ENCODE measurements at places on chromosomes 7 and 10.

DNA sequence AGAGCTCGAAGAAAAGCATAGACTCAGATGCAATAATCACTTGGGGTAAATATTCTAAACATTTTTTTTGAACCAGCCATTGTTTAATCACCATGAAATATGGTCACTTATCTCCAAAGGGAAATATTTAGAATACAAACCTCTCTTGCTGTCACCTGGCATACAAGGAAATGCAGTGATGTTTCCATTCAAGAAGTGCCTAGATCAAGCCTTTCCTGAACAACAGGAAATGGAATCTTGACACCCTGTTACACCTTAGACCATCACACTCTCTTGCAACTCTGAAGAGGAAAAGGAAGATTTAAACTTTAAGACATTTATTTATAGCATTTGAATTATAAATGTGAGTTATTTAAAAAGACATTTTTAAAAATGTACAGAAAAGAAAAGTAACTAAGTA lies 263.0 kb upstream of the BMPER start:
- DNase-seq: no peak

DNA sequence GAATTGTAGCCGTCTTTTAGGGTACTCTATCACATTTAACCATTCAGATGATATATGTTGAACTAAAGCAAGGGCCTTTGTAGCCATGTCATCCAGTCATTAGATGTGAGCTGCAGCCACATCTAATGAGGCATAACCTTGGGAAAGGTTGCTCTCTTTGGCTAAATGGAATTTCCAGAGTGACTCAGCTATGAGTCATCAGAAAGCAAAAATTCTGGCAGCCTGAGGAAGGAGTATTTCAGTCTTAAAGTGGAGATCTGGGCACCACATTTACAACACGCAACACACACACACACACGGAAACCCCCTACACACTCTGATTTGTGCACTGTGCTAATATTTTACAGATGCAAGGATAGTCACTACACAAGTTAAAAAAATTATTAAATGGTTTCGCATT lies 176.9 kb upstream of the ZWINT start:
- no peak for DNase-seq

DNA sequence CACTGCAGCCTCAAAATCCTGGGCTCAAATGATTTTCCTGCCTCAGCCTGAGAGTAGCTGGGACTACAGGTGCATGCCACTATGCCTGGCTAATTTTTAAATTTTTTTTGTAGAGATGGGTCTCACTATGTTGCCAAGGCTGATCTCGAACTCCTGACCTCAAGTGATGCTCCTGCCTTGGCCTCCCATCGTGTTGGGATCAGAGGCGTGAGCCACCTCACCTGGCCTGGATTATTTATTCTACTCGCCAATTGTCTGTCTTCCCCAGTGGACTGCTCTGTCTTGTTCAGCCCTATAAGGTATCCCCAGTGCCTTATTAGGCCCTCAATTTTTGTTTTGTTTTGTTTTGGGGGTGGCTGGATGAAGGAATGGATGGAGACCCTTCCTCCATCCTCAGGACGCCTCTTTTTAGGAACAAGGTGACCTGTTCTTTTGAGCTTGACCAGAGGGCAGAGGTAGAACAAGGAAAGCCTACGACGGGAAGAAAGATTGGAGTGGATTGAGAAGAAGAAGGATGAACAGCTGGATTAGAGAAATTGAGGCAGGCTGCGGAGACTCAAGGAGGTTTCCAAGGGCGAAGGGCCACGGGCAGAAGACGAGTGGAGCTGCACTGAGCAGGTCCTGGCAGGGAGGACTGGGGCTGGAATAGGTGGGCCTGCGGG lies 541 bp upstream of the DENND10 start:
- no peak for DNase-seq

DNA sequence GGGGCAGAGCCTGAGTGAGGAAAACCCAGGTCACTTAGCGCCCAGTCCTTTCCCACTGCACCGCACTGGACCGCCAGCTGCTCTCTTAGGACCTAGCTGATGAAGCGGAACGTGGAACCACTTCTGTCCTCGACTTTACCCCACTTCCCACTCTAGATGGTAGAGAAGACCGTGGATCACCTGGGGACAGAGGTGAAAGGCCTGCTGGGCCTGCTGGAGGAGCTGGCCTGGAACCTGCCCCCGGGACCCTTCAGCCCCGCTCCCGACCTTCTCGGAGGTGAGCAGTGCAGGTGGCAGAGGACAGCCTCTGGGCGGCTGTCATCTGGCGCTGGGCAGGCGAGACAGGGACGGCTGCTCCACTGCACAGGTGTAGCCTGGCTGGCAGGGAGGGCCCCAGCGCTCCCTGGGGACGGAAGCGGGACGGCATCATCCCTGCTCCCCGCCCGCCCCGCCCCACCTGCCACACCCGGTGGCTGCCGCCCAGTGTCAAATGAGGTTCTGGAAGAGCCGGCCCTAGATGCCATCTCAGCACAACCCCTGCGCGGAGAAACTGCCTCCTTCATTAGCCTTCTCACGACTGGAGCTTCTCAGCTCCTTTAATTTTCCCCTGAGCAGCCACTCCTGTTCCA lies 11.7 kb downstream of the PLAC9 start:
- no peak for DNase-seq

DNA sequence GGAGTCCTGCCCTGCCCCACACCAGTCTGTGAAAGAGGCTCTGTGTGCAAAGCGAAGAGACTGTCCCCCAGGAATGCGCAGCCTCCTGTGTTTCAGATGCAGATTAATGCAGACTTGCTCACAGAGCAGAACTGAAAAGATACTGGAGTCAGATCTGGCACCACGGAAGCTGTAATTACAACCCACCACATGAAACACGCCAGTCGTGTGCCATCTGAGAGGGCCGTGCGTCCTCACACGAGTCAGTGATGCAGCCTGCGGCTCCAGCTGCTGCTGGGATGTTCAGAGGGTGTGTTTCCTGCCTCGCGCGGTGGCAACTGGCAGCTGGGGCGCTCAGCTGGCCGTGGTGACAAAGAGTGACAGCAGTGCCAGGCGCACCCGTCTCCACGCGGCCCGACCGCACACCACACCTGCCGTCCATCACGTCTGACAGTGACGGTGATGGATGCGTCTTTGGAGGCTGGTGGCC lies 50.0 kb downstream of the NKX6-2 start:
- no peak for DNase-seq

- no peak for DNase-seq
Measured at GRCh38 chr7:96657347-96658021, 52.2 kb downstream of the SEM1 start.

DNA sequence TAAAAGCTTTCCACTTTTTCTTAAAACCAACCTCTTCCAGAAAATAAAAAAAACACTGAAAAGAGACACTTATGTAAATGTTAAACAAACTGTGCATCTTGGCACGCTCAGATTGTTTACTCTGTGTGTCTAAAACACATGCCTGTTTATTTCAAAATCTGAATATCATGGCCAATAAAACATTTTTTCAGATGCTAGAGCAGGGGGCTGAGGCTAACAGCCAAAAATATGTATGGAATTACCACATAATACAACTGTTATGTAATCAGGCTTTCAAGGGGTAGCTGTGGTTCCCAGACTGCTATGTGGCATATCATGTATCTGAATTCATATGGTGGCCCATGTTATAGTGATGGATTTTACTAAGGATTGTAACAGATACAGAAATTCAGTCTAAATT lies 130.4 kb downstream of the HIBADH start:
- no peak for DNase-seq

GRCh38 chr7:132403465-132404110 lies 172.7 kb downstream of the PLXNA4 start:
- no peak for DNase-seq

GRCh38 chr10:63106111-63106755 lies 26.9 kb upstream of the NRBF2 start:
- DNase-seq: no peak

DNA sequence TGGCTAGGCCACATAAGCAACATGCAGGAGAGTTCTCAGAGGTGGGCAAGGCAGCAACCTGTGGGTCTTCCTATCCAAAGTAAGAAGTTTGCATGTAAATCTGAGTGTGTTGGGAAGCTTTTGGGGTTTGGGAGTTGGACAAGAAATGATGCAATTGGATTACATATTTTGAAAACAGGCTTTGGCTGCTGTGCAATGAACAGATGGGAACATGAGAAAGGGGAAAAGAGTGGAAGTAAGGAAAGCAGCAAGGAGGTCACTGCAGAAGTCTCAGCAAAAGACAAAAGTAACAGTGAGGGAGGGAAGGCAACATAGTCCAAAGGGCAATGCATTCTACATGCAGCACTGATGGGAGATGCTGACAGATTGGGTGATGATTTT lies 61.1 kb upstream of the C10orf90 start:
- no peak for DNase-seq
